ENCODE measurements at places on chromosomes 6 and 20.
A peak's percentile ranks its signal among the peaks of the same experiment; 100 is the strongest.

GRCh38 chr20:58824843-58825242 lies 25.9 kb downstream of the GNAS-AS1 start:
- no peak for DNase-seq

DNA sequence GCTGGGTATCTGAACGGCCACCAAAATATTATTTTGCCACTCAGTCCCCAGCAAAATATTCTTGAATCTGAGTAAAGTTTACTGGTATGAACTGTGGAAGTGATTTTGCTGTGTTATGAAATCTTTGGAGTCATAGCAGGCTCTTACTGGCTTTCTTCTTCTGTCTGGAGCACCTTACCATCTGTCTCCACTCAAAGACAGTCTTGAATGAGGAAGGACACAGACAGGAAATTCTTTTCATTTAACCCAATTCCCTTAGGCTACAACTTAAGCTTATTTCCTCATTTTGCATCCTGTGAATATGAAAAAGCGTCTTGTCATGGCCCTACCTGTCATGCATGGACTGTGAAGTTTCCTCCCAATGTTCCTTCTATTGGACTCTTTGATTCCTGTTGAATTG lies 24.7 kb downstream of the FNDC1 start:
- no peak for DNase-seq

DNA sequence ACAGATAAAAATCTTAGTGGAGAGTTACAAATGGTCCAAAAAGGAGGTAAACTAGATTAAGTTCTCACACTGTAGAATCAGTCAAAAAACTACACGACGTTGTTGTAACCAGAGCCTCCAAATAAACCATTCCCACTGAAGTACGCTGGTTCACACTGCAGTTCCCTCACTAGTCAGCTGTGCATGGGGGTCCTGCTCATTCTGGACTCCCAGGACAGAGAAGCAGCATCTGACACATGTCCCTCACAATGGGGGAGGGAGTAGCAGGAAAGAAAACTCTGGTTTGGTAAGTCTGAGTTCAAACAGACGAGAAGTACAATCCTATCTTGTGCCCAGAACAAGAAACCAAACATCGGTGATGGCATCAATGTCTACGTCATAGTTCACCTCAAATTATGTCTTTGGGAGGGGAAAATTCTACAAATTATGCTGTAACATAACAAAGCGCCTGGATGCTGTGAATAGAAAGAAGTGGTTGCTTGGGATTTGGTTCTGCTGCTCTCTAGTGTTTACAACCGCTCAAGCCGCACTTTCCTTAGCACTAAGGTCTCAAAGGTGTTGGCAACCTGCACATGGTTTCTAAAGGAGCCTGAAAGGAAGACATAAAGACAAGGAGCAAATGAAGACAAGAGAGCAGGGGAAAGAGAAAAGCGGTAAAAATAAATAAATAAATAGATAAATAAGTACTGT lies 208.0 kb downstream of the GMDS start:
- DNase-seq: no peak

DNA sequence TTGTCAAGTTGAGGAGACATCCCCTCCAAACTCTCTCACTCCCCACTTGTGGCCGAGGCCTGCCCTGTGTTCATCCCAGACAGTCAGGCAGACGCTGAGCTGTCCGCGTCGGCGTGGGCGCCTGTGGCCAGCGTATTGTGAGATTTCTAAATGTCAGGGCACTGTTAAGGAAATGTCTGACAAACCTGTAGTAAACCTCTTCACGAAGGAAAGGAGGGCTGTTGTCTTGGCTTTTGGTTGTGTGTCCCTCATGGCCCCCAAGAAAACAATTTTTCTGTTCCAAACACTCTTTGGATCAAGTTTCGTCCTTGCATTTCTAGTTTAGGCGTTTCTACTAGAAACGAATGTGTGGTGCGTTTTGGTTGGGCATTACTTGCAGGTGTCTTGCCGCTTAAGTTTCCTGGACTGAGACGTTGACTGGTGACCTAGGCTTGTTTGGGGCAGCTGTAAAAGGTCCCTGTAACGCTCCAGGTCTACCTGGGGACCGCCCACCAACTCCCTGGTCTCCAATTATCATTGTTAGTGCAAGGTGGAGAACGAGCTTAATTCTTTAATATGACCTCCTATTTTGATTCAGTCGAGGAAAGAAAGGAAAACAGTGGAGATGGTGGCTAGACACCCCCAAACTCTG lies 8.7 kb upstream of the POU3F2 start:
- DNase-seq: peak; percentile 66

- no peak for DNase-seq
Observed at GRCh38 chr6:39812853-39813533, 20.8 kb downstream of the DAAM2 start.

DNA sequence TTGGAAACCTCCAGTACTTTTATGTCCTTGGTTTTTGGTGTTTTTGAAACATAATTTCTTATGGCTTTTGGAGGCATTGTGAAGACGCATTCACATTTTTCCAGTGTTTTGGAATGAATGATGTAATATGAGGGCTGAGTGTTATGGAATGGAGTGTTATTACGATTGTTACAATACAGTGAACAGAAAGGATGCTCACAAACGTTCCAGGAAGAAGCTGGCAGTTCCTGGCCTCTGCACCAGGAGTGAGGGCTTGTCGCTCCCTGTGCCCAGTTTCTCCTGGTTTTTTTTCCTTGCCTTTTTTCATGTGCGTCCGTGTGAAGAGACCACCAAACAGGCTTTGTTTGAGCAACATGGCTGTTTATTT lies 20.3 kb downstream of the GMPR start:
- DNase-seq: no peak

DNA sequence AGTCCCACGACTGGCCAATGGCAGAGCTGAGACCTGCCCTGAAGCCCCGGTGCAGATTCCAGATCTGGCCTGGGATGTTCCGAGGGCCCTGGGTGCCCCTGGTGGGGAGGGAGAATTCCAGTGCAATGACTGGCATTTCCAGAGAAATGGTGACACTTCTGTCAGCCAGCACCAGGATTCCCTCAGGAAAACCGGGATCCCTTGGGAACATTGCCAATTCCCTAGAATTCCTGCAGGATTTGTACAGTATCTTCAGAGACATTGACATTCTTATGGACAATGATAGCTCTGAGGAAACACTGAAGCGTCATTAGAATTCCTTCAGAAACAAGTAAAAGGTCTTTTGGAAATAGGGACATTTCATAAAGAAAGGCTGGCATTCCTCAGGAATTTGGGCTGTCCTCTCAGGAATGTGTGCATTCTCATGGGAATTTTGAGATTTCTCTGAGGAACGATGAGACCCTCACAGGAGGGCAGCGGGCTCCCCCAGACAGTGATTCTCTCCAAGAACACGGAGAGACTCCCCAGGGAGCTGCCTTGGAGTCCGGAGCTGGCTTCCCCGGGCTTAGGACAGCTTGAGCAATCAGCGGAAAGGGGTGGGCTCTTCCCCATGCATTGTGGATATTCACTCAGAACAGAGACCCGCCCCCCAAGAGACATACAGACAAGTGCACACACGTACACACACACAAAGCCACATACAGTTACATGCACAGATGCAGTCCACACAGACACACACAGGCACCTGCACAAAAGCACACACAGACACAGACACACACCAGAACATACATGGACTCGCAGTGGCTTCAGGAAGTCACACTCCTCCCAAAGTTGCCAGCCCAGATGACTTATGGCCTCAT lies 35.2 kb upstream of the BPIFA2 start:
- peak; percentile 9 for DNase-seq

GRCh38 chr6:13989496-13990144 lies 64.9 kb downstream of the RNF182 start:
- DNase-seq: no peak

- DNase-seq: peak; percentile 76
Observed at GRCh38 chr6:42898891-42899361, 16.9 kb upstream of the PTCRA start.

DNA sequence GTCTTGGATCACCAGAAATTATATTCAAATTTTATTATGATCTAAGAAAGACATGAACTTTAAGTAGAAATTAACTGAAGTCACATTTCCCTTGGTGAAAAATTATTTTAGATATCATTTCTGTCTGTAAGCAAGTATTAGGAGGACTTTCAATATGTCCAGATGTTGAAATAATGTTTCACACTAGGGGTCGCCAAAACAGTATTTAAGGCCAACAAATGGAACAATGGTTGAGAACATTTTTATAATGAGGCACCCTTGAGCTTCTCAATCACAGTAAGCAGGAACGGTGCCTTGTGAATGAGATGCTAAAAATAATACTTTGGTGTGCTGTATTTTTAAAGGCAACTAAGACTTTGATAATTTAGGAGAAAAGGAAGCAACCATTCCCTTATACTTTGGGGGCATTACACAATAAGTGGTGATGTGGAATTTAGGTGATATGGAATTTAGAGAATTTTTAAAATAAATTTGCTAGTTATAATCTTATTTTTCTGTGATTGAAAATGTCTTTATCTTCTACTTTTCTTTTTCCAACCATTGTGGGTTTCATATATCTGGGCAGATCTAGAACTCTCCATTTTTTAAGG lies 9.6 kb upstream of the SF3B5 start:
- peak; percentile 37 for DNase-seq

DNA sequence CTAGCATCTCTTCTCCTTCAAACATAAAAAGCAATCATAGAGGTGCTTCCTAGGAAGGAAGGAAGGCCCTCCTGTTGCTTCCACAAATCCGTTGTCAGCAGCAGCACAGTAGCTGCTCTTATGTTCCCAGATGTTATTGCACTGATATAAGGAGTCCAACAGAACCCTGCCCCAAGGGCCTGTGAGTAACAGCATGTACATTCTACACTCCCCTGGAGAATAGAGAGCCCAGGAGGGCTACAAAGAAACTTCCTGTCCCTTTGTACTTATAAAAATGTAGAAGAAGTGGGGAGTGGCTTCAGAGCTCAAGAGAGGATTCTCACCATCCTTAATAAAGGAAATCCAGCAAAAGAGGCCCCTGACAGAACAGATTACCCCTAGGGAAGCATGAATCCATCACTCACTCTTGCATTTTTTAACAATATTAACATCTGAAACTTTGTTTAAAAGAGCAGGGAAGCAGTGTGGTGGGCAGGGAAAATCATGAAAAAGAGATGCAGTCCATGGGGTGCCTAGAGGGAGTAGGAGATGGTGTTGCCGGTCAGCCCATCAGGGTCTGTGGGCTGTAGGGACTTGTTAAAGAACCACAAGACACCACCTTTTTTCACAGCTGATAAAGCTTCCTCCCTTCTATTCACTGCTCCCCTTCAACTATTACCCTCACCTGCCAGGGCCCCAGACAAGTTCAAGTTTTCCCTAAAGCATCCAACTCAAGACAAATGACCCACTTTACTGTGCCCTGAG lies 104.5 kb upstream of the ADGRF1 start:
- DNase-seq: peak; percentile 12

DNA sequence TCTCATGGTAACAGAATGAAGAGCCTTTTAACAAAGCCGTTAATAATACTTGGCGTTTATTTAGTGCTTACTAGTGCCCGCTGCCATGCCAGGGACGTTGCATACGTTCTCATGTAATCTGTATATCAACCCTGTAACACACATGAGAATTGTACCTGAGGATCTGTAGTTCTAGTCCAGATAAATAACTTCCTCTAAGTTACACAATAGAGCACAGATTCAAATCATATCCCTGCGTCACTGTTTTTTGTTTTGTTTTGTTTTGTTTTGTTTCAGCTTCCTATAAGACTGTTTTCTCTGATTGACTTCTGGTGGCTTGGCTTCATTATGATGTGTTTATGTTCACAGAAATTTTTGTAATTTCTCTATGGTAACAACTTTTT lies 553 bp downstream of the ZSCAN16 start:
- DNase-seq: no peak

- no peak for DNase-seq
Observed at GRCh38 chr20:44361021-44361420, 5.5 kb downstream of the HNF4A start.

- DNase-seq: no peak
Observed at GRCh38 chr20:57038608-57039440, 227.6 kb downstream of the BMP7 start.

- no peak for DNase-seq
Observed at GRCh38 chr6:13373488-13373886, 45.1 kb upstream of the TBC1D7 start.

DNA sequence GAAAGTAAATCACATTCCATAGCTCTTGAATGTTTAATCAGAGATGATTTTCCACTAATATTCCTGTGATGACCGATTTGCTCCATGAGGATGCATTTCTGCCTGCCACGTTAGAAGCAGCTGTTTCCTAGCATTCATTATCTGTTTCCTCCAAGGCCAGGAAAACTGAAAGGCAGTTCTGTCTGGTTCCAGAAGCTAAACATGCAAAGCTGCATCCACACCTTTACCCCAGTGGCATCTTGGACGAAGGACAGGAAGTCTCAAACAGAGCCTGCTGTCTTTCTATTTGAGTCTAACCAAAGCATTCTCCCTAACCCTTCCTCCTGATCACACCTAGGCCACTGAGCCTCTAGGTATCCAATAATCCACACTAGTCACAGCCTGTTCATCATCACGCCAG lies 27.6 kb downstream of the CNKSR3 start:
- DNase-seq: no peak

- DNase-seq: no peak
Observed at GRCh38 chr20:34368547-34368946, 5.5 kb downstream of the ITCH start.

- DNase-seq: no peak
Observed at GRCh38 chr6:1789092-1789491, 179.4 kb downstream of the FOXC1 start.

Measured in retina (tissue), 1 donor.